Stimulated activated CD4-positive, alpha-beta T cell treated with anti-CD3 and anti-CD28 coated beads, Interleukin-4, amount 100 ng/mL, for 24 hours (primary cell): ENCODE measurements at places on chromosomes 5 and 9.

GRCh38 chr5:24510523-24510988 is 134.2 kb downstream of the CDH10 start:
- DNase-seq, result no peak

GRCh38 chr5:179346401-179346800 is 1.1 kb upstream of the ADAMTS2 start:
- DNase-seq, result no peak

DNA sequence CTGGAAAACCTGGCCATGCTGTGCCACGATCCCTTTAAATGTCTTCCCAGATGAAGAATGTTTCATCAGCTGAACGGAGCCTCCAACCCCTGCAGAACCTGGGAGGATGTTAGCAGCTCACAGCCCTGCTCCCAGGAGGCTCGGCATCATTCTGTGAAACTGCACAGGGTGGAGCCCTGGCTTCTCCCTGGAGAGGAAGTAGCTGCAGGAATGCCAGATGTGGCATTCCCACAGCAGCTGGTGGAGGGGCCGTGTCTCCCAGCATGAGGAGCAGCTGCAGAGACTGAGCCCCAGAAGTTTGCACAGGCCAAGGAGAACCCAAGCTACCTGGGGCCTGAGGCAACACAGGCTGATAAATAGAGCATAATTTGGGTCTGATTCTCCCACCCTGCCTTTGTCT is 165.8 kb upstream of the MAP3K1 start:
- no peak for DNase-seq

DNA sequence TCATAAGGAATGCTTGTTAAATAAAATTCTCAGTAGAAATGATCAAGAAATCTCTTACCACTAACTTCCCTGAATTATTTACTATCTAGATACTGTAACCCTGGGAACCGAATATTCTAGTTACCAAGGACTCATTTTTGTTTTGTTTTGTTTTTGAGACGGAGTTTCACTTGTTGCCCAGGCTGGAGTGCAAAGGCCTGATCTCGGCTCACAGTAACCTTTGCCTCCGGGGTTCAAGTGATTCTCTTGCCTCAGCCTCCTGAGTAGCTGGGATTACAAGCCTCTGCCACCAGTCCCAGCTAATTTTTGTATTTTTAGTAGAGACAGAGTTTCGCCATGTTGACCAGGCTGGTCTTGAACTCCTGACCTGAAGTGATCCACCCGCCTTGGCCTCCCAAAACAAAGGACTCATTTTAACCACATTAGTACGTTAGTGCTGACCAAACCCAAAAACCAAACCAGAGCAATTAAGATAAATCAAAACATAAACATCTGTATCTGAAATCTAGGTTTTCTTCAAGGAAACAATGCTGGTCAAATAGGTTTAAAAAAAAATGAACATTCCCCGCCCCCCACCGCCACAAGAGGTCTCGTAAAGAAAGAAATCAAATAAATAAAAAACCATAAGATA is 3.7 kb downstream of the TXN start:
- no peak for DNase-seq

- DNase-seq, result no peak
Observed at GRCh38 chr9:89319015-89319905, 960 bp downstream of the SECISBP2 start.

DNA sequence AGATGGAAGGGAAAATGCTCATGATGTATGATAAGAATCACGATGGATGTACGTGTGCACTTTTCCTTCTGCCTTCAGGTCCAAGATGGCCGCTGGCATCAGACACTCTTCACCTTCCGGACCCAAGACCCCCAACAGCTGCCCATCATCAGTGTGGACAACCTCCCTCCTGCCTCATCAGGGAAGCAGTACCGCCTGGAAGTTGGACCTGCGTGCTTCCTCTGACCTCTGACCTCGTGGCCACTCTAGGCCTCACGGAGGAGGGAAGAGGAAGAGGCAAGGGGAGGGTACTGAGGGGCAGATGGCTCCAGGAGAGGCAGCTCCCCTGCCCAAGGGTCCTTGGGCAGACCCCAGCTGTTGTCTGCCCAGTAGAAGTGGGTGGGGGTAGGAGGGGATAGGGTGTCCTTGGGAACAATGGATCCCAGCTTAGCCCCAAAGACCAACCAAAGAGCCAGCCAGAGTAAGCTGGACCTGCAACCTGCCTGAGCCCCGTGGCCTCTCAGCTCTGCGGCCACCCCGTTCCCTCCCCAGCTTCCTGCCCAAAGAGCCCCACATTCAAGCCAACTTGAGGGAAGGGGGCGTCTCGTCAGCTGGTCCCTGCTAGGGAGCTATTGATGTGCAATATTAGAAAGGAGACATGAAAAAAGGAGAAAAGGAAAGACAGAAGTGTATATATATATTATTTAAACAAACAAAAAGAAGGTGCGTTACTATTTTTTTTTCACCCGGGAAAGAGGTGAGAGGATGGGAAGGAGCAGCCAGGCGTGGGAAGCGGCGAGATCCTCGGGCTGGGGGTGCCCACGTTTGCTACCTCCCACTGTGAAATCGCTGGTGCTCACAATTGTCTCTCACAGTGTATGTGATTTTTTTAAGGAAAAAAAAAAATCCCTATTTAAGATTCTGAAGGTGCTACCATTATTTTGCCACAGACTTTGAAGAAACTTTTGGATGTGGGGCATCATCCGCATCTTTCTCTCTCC is 12.1 kb upstream of the ORM1 start:
- no peak for DNase-seq

DNA sequence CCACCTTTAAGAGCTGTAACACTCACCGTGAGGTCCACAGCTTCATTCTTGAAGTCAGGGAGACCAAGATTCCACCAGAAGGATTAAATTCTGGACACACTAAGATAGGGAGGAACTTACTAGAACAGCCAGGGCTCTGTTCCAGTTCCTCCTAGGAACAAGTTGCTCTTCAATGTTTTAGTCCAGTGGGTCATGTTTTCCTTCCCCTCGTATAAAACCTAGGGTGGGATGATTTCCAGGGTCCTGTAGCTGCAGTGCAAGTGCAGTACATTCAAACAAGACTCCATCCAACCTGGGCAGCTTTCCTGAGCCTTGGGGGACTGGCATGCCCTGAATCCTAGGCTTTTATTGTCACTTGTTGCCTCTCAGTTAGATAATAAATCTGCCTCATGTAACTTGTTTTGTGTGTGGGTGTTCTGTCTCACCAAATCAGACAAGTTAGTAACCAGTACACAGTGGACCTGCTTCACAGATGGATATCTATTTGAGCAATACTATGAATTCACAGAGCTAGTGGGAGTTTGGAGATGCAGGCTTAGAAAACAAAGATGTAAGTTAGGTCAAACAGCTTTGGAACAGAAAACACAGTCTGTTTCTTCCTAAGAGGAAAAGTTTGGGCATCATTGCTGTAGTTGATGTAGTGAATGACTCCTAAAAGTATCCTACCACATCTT is 405.6 kb downstream of the GABRG2 start:
- no peak for DNase-seq
